Astrocyte (in vitro differentiated cells and primary cell): ENCODE measurements at places on chromosomes 12 and 14.

- no peak for DNase-seq
Measured at GRCh38 chr12:92597118-92597517, 105.7 kb upstream of the PLEKHG7 start.

DNA sequence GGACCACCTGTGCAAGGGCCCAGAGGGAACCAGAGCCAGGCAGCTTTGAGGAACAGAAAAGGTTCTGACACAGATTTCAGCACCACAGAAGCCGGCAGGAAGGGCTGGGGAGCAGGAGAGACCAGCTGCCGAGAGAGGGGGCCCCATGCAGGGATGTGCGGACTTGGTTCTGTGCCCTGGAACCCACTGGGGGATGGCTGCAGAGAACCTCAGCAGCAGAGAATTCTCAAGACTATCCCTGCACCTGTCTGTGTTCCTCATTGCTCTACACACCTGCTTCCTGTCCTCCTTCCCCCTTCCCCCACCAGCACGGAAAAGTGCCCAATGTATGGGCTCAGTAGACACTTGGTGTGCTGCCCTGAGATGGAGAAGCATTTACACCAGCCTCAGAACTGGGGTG is 3.2 kb downstream of the SERPINA9 start:
- DNase-seq, result no peak

DNA sequence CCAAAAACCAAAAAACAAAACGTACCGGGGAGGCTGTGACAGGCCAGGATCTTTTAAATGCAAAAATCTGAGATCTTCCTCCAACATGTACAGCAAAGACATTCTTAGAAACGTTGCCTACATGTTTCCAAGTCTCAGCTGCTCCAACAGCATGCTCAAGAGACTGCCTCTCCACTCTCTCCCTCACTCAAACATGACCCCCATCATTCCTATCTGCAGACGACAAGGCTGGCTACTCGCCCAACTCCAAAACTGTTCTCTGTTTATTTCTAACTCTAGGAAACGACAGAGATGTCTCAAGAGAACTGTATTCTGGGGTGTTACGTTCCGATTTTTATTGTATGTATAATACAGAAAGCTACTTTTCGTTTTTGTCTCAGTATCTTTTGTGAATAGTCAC is 57.5 kb upstream of the TMCC3 start:
- peak; percentile 26 for DNase-seq

- no peak for DNase-seq
Measured at GRCh38 chr14:69493038-69493437, 8.5 kb downstream of the PLEKHD1 start.

DNA sequence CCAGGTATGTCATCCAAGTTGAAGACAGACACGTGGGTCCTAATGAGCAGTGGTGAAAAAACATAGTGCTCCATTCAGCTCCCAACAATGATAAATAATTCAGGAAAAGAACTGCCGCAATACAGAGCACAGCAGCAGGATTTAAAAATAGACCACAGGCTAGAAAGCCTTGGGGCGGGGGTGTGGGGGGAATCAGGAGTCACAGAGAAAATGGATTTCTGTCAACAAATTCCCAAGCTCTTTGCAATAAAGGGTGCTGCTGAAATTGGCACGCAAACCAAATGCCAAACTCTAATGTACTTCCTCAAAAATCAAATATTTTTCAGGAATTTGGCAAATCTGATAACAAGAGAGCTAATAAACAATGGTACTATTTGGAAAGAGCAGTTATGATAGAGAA is 58.6 kb downstream of the R3HDM2 start:
- peak; percentile 18 for DNase-seq

GRCh38 chr14:104293231-104293841 is 154.9 kb downstream of the KIF26A start:
- DNase-seq, result no peak

DNA sequence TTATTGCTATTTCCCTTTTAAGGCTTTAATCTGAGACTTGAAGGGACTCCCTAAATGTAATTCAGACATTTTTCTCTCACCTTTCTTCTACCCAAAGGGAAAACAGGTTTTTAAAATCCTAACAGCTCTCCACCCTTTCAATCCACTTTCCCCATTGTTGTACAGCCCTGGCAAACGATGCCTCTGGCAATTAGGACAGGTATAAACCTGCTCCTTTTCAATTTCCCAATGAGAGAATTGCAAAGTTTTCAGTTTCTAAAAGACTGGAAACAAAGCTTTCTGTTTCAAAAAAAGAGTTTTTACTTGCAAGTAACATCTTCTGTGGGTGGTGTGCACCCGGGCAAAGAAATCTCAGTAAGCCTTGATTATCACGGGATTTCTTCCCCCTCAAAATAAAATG is 131.2 kb downstream of the HMGA2 start:
- DNase-seq, result no peak

GRCh38 chr12:130715150-130715997 is 725 bp downstream of the RIMBP2 start:
- no peak for DNase-seq

DNA sequence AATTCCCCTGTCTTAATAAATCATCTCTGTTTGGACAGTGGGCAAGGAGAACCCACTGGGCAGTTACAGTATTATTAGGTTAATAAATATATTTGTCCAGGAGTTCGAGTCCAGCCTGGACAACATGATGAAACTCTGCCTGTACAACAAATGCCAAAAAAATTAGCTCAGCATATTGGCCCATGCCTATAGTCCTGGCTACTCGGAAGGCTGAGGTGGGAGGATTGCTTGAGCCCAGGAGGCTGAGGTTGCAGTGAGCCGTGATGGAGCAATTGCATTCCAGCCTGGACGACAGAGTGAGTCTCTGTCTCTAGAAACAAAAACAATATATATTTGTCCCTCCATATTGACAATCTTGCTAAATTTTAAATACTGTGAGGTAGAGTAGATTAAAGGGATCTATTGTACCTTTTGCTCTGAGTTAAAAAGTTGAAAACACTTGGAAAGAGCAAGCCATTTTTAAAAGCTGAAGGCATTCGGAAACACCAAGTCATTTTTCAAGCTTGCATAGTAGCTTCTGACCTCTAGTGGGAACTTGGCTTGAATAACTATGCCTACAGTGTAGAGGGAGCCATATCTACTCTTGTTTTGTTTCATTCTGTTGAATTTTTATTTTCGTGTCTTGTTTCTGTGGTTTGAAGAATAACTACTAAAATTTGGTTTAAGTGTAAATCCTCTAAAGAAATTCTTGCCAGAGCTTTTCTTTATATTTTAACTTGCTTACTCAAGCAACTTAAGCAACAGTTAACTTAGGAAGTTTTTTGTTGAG is 14.6 kb upstream of the EEA1 start:
- DNase-seq, result peak; percentile 68

DNA sequence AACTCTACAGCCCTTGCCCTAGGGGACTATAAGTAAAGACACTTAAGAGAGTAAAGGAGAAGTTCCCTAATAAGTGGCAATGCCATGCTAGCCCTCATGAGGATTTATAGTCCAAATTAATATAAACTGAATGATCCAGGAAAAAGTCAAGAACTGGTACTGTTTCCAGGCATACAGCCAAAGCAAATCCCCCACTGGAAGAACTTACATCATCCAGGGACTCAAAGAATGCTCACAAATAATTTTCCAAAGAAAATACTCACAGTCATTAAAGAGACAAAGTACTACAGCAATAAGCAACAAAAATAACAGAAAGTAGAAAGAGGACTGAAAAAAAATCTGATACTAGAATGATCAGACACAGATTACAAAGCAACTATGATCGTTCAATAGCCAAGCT is 79.7 kb upstream of the RAP1B start:
- peak; percentile 85 for DNase-seq

GRCh38 chr14:95651821-95652583 is 34.2 kb upstream of the TCL1B start:
- DNase-seq, result no peak

DNA sequence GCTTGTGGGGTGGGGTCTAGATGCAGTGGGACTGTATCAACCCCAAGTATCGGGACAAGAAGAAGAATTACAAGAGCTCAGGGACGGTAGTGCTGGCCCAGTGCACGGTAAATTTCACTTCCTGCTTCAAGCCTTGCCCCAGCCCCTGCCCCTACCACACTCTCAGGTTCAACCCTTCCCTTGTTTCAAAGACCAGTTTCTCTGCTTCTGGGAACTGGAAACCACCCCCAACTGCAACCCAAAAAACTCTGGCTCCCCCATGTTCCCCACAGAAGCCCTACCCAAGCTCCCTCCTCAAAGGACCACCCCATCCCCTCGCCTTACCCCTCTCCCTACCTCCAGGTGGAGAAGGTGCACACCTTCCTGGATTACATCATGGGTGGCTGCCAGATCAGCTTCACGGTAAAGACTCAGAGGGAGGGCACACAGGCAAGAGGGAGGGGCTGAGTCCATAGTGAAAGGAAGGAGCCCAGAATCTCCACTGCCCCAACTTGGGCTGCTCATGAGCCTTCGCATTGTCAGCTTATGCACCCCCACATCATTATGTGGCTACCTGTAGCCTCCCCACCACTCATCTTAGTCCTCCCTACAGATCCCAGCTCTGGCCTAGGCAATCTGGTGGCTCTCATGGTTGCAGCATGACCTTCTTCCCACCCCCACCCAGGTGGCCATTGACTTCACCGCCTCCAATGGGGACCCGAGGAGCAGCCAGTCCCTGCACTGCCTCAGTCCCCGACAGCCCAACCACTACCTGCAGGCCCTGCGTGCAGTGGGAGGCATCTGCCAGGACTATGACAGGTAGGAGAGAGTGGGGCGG is 4.3 kb downstream of the CPNE6 start:
- DNase-seq, result no peak

GRCh38 chr12:50132505-50133135 is 20.6 kb downstream of the COX14 start:
- no peak for DNase-seq

DNA sequence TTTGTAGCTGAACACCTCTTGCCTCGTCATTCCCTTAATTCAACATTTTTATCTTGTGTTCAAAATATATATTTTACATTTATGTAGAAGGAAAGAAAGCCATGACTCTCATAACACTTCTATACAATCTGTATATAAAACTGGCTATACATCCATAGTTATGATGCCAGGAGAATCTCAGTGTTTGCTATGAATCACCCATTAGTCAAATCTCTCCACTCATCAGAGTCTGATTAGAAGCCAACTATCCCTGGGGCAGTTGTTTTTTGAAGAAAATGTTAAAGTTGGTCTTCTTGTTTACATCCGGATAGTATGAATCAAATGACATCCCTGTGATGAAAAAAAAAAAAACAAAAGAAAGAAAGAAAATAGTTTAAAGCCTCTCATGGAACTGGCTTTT is 503.9 kb downstream of the NELL2 start:
- peak; percentile 9 for DNase-seq

GRCh38 chr12:79183926-79184325 is 319.4 kb downstream of the SYT1 start:
- no peak for DNase-seq

- no peak for DNase-seq
Measured at GRCh38 chr12:14545144-14546124, 22.2 kb downstream of the PLBD1 start.

DNA sequence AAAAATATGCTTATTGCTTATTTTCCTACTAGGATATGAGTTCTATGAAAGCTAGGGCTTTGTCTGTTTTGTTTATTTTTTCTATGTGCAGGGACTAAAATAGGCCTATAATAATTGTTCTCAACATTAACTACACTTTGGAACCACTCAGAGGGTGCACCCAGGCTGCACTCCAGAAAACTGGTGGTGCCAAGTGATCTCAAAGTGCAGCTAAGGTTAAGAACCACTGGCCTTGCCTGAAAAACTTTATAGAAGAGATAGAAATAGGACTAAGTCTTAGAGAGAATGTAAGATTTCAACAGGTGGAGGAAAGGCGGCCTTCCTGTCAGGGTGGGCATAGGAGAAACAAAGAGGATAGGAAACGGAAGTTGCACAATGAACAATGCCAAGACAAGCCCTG is 37.7 kb upstream of the NR1H4 start:
- DNase-seq, result no peak

- no peak for DNase-seq
Measured at GRCh38 chr12:52035190-52035589, 16.1 kb upstream of the NR4A1 start.

DNA sequence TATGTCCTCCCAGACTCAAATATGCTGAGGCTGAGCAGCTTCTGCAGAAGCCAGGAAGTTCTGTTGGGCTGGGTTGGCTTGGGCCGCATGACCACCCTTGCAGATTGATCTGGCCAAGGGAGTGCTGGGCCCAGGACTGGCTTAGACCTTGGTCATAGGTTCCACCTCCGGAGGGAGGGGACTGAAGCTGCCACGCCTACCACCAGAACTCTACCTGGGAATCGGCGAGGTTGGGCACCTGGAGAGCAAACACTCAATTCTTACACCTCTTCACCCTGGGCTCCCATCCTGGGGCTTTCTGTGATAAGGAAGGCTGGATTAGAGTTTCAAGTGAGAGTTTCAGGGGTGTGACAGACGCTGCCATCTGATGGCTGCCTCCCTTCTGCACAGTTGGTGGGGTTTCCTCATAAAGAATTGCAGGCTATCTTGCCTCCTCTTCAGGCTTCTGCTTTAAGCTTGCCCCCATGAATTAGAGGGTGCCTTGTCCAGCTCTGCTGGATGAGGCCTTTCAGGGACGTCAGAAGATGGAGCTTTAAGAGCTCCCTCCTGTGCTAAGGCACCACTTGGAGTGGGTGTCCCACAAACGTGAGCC is 5.8 kb downstream of the SLC24A4 start:
- DNase-seq, result no peak

DNA sequence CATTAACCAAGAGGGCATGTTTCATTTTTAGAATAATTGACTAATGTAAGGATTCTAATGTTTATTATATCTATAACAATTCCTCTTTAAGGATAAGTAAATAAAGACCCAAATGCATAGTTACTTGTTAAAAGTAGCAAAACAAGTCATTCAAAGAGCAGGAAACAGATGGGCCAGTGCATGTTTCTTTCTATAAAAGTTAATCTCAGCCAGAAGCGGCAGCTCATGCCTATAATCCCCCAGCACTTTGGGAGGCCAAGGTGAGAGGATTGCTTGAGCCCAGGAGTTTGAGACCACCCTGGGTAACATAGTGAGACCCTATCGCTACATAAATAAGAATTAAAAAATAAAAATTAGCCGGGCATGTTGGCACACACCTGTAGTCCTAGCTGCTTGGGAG is 391.0 kb upstream of the RGS6 start:
- no peak for DNase-seq

DNA sequence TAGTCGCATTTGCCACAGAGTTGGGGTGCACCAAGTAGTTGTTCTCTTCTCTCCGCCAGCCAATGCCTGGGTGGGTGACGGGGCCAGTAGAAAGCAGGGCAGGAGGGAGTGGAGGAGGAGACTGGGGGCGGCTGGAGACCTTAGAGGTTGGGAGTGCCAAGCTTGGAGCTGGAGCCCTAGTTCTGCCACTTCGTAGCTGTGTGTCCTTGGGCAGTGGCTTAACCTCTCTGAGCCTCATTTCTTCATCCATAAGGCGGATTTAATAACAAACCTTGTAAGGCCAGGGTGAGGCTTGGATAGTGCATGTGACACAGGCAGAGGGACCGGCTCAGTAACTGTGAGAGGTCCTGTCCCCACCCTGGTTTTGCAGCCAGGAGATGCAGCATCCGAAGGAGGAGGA is 81.1 kb upstream of the LHX5 start:
- no peak for DNase-seq

DNA sequence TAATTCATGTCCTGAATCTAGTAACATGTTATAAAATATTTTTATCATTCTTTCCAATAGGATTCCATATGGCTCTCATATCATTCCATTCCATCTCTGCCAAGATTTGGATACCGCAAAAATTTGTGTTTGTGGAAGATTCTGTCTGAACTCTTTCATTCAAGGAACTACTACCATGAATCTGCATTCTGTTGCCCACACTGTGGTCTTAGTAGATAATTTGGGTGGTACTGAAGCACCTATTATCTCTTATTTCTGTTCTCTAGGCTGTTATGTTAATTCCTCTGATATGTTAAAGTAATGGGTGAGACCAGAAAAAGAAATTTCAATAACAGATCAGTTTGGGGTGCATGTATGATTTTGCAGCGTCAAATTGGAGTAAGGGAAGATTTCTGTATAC is 6.2 kb downstream of the RPL36AL start:
- no peak for DNase-seq
